Germinal center (tissue), 1 donor: ENCODE measurements at places on chromosomes 4 and X.

DNA sequence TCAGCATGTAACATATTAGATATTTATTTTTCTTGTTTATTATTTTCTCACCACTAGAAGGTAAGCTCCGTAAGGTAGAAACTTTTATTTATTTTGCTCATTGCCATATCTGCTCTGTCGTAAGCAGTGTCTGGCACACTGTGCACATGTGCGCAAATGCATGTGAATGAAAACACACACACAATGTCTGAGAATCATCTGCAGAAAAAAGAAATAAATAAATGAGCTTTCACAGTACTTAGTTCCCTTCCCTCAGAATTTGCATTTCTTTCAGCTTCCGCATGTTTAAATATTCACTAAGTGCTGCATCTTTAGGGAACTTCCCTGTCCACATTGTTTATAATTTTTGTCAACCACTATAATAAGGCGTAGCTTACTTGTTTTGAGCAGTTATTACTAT, 963.0 kb upstream of the PABPC4L start:
- DNase-seq: no peak

DNA sequence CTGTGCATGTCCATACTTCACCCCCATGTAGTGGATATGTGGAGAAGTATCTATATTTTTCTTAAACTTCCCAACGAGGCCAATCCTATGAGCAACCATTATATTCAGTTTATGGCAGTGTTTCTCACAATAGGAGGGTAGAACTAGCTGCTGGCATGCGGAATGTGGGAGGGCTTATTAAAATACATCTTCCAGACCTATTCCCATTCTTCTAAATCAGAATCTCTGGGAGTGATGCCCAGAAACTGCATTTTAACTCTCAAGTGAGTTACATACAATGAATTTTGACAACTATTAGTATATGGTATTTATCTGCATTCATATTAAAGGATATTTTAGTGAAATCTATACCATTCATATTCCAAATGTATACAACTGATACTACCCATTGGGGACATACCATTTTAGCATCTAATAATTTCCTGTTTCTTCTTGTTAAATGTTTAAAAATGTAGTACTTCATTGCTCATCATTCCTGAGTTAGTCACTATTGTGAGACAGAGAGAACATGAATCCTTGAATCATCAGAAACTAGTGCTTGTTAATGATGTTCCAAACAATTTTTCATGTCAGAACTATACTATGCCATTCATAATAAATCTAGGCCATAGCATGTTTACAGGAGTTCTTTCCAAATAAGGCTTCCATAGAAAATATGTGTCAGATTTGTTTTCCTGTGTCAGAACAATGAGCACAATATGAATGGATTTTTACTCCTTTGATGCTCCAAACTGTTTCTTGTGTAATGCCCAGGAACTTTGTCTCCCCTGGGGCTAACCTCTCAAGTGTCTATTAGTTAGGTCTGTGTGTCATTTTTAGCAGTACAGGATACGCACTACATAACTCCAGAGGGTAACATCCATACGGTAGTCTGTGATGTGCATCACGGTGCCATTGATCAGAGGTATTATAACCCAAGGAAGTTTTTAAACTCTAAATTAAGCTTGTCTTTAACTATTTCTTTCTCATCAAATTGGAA, 198.8 kb upstream of the BMP3 start:
- DNase-seq: no peak

DNA sequence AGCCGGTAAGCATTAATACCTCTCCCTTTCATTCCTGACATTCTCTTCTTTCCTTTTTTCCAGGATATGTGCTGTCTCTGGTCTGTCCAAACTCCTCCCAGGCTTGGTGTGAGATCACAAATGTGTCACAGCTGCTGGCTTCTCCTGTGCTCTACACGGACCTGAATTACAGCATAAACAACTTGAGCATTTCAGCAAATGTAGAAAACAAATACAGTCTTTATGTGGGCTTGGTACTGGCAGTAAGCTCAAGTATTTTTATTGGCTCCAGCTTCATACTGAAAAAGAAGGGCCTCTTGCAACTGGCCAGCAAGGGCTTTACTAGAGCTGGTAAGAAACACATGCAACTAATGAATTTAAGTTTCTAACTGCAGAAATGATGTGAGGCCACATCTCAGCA, 8.4 kb downstream of the NIPAL1 start:
- no peak for DNase-seq

DNA sequence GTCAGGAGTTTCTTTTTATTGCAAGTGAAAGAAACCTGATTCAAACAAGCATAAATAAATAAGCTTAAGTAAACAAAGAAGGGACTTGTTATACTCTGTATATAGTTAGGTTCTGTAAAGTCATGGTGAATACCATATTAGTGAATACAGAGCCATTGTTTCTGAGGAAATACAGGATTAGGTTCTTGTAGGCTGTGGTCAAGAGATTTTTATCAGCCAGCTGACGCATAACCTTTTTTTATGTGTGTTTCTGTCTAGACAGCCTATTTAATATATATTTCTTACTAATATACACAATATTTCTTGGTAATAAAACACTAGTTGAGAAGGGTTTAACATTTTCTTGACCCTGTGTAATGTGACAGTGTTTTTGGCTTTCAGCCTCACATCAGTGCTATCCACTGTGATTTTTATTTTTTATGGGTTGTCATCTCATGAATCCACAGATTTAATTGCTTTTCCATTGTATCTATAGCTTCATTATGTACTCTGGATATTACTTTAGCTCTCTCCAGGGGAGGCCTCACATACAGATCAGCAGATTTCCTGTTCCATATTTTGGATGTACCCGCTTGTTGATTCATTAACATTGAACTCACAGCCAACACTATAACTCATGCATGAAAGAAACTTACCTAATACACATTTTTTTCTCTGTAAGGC, 8.0 kb downstream of the HERC3 start:
- no peak for DNase-seq

DNA sequence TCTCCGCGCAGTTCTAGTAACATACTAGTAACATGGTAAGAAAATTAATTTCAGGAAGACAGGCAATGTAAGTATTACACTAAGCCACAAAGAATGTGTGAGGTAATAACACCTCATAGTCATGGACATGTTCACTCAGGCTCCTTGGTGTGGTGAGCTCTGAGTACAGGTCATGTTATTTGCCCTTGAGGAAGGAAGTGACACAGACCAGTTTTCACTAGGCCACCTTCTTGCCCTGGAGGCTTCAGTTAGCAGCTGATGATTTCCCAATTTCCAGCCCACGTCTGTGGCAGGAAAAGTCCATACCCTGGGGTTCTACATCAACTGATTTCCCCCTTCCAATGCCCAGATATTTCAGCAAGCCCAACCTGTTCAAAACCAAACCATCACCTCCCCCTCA, 6.7 kb downstream of the APOO start:
- no peak for DNase-seq

GRCh38 chr4:37827030-37827685, 672 bp downstream of the PGM2 start:
- no peak for DNase-seq

DNA sequence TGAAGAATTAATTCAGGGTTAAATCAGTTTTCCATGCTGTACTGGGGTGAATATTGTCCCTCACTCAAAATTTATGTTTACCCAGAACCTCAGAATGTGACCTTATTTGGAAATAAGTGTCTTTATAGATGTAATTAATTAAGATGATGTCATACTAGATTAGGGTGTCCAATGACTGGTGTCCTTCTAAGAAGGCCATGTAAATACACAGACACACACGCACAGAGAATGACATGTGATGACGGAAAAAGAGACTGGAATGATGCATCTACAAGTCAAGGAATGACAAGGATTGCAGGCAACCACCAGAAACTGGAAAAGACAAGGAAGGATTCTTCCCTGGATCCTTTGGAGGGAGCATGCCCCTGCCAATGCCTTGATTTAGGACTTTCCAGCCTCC, 84.6 kb upstream of the GPR34 start:
- no peak for DNase-seq

DNA sequence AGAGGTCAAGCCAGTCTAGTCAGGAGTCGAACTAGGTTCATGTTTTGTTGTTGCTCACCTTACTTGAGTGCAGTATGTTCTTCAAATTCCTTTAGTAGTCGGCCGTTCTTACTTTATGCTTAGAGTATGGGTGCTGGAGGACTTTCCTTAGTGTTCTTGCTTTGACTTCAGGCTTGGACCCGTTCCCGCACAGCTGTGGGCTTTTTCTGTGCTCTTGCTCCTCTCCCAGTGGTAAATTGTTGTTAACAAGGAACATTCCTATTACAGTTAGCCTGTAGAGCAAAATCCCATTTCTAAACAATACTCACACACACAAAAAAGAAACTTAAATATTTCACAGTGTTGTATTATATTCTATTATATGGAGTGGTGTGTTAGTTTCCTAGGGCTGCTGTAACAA, 113.5 kb downstream of the RAP1GDS1 start:
- no peak for DNase-seq

GRCh38 chr4:138702190-138702824, 313.3 kb upstream of the NOCT start:
- DNase-seq: no peak

GRCh38 chr4:181224852-181225251, 1018.4 kb upstream of the TENM3 start:
- DNase-seq: no peak

- DNase-seq: no peak
Measured at GRCh38 chrX:30349946-30350345, 40.8 kb upstream of the NR0B1 start.

DNA sequence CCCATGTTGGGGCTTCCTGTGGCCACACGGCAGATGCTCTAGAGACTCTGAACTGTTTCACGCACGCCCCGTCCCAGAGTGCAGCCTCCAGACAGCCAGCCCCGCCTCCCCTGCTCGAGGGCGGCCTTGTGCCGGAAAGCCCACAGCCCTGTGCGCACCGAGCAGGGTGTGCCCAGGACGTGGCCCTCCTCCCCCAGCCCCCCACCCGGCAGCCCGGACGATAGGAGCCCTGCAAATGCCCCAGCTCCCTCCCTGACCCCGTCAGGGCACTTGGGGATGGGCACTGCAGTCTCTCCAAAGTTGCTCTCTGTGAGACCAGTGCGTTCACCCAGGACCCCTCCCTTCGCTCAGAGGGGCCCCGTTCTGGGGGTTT, 37.3 kb downstream of the ADRA2C start:
- no peak for DNase-seq

DNA sequence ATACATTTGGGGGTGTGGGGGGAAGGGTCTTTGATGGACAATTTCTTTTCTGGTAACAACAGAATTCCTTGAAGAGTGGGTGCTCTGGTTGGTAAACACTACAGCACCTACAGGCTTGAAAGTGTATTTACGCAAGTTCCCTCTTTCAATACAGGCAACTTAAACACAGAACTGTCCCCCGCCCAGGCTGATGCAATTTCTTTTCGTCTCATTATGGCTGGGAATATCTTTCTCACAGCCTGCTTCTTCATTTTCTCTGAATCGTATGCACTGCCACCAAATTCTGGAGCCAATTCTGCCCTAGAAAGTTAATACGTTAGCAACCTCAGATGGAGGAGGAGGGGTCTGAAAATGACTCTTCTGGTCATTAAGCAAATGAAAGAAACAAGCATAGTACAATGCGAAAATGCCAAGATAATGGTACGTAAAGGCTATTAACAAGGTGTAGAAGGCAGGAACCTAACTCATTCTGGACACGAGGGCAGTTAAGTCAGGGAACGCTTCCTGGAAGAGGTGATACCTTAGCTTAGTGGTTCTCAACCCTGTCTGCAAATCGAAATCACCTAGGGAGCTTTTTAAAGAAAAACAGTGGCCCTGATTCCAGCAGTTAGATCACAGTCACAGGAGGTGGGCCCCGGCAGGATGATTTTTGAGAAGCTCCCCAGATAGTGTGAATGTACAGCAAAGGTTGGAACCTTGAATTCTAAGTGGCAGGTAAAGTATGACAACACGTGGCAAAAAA, 1.0 kb downstream of the AGA start:
- peak; percentile 26 for DNase-seq

GRCh38 chr4:130110189-130110588, 1014.2 kb downstream of the C4orf33 start:
- DNase-seq: no peak

DNA sequence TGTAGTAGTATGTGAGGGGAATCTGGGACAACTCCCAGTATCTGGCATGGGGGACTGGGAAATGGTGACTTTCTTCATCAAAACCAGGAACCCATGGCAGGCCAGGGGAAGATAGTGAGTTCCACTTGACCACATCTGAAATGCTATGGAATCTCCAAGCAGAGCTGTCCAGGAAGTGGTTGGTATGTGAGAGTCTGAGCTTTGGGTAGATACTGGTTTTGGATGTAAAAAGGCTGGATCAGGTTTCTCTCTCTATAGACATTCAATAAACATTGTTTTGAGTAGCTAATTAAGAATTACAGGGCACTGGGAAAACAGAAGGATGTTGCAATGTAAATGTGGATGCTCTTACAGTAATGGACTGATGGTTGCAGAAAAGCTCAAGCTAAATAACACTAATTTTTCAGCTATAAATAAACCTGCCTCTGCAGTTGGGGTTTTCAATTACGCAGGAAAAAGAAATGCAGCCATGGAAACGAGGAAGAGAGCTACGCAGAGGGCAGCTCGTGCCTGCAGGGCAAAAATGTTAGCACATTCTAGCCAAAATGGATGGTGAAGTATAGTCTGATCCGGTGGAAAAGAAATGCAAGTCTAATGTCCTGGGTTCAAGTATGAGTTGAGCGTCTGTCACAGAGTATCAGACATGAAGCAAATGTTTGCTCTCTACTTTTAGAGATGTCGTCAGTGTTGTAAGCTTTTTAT, 13.4 kb upstream of the CHRNA9 start:
- DNase-seq: no peak

GRCh38 chr4:151297170-151297569, 20.2 kb downstream of the PRSS48 start:
- DNase-seq: no peak

GRCh38 chr4:123939621-123940020, 543.0 kb downstream of the SPRY1 start:
- DNase-seq: no peak

- DNase-seq: no peak
Measured at GRCh38 chr4:88333741-88334405, 44.8 kb upstream of the HERC6 start.

DNA sequence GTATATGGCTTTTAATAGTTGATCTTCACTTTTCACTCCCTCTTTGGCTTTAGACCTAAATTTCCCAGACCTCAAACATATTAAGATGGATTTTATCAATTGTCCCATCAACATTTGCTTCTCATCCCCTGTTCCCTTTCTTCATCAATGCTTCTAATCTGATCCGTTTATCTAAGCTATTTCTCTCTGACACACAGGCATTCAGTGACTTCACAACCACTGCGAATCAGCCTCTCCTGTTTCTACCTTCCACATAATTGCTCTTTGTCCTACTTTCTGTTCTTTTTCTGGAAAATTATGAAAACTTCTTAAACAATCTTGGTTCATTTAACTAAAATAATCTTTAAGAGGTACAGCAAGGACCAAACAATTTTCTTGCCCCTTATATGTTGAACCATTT, 115.2 kb downstream of the GLRA3 start:
- no peak for DNase-seq

DNA sequence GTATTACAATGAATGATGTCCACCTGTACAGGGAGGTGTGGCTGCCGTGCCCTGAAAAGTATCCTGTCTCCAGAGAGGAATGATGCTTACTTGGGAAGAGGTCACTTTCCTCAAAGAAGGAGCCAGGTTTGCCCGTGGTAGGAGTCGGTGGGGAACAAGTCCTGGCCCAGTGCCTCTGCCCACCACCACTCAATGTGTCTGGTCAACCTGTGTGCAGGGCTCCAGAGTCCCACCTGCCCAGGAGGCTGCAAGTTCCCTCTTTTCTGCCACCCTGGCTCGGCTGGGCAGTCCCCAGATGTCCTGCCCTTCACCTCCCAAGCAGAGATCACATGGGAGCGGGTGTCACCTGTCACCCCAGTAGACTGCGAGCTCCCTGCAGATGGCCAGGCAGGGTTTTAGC, 75.4 kb upstream of the C4orf50 start:
- no peak for DNase-seq
